ENCODE measurements at places on chromosomes 2 and 18.
A peak's percentile ranks its signal among the peaks of the same experiment; 100 is the strongest.

DNA sequence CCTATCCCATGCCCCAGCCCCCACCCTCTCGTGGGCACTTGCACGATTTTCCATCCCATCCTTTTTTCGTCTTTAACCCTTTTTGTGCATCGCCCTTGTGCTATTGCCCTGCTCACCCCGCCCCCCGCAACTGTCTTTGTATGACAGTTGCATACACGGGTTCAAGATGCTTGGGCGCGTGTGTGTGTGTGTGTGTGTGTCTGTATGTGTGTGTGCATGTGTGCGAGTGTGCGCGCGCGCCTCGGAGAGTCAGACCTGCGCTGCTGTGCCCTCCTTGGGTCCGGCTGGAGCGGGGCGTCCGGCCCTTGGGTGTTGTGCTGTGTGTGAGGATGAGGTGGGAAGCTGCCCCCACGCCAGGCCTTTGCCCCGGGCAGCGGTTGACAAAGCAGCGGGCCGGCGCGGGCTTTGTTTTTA lies 230.7 kb downstream of the HAUS1 start:
- DNase-seq, result no peak

DNA sequence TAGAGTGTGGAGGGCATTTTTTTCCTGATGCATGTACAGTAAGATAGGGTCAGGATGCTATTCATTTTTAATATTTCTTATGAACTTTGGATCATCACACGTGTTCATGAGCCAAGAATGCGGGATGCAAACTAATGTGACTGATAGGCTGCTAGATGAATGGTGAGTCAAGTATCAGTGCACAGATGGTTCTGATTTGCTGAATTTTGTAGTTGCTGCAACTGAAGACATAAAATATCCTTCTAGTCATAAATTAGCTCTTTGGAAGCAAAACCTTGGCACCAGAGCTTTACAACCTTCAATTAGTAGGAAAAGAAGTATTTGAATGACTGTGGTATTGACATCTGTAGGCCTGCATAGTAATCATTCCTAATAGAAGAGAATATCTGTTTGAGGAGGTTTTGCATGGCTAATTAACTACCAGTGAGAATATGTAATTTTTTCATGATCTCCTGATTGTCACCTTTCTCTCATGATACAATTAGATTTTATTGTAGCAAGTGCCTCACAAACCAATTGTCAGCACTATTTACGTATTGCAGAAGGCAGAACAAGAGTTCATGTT lies 94.0 kb downstream of the VRK2 start:
- DNase-seq, result no peak

- DNase-seq, result peak; percentile 27
These were observed 138.1 kb downstream of the INO80D start for GRCh38 chr2:205947621-205948495.

GRCh38 chr2:88537640-88538039 lies 85.1 kb upstream of the FOXI3 start:
- no peak for DNase-seq

DNA sequence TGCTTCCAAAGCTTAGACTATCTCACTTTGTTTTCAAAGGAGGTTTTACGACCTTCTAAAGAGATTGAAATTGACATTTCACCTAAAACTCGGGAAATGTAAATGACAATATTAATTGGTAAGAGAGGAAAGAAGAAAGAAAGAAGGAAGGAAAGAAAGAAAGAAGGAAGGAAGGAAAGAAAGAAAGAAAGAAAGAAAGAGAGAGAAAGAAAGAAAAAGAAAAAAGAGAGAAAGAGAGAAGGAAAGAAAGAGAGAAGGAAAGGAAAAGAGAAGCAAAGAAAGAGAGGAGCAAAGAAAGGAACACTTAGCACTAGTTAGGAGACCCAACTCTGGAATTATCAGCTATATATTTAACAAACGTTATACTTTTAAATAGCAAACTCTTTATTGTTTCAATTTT lies 3.7 kb downstream of the GKN1 start:
- no peak for DNase-seq

- DNase-seq, result no peak
These were observed 54.5 kb upstream of the DAPL1 start for GRCh38 chr2:158740621-158741020.

DNA sequence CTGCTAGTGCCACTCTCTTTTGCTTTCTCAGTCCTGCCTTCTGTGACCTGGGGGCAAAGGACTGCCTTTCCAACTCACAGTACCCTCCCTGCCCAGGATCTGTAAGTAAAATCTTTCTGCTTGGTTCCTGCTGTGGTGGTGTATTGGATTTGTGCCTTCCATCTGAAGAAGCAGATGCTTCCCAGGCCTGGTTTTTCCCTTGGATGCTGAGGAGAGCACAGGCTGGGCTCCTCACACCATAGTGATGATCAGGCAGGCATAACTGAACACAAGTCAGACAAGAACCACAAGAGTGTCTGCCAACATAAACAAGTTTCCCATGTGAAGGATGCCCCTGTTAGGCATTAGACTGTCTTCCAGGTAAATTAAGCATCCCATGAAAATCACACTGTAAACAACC lies 121.3 kb upstream of the NRXN1 start:
- no peak for DNase-seq

DNA sequence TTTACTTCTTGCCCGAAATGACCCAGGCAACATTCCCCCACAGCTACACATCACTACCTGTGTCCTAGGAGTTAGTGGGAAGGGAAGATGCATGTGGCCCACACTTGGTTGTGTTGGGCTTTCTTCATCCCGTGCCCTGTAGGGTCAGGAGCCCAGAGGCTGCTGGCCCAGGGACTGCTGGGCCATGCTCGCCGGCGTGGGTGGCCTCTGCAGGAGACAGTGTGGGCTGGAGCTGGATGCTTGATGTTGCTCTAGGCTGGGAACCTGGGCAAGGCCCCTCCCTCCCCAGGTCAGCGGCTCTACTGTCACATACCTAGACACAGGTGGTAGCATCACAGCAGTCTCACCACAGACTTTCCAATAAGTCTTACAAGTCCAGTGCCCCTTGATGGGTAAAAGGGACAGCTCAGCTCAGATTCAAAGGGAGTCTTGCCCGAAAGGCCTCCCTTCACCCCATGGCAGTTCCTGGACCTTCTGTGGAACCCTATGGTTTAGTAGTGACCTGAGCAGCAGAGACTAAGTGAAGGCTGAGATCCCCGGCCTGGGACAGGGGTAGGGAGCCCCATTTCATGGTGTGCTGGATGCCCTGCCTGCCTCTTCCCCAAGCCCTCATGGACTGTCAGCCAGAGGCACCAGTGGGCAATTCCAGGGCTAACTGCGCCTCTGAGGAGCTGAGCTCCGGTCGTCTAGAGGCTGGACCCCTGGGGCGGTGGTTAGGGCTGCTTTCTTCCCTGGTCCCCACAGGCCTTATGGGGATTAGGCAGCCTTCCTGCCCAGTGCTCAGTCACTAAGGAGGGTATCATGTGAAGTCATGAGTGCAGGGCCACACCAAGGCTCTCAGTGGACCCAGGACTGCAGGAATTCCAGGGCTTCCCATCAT lies 45.4 kb upstream of the FAHD2A start:
- no peak for DNase-seq

DNA sequence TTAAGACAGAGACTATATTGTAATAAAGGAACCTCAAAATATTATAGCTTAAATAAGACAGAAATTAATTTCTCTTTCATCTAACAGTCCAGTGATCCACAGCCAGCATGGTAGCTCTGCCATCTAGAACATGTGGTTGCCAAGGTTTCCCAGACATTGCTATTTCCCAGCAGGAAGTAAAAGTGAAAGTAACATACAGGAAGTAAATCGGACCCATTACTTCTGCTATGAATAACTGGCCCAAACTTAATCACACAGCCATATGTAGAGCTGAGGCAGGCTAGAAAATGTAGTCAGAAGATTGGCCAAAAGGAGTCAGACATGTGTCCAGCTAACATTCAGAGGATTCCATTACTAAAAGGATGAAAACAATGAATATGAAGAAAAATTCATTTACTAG lies 71.0 kb downstream of the NOL4 start:
- DNase-seq, result no peak

- DNase-seq, result no peak
These were observed 108.9 kb upstream of the LGALSL start for GRCh38 chr2:64344999-64345576.

DNA sequence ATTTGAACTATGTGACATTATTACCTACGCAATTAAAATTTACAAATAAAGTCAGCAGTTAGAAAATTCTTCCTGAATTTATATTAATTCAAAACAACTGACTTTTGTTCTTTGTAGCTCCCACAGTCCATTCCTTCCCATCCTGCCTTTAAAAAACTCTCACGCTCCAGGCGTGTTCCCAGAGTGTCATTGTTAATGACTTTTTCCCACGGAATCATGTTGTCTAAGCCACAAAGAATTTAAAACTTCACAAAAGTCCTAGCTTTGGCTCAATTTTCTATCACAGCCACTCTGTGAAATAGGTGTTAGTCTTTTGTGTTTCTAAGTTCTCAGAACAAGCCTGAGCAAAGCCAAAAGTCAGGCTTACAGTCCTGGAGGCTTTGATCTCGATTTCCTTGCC lies 26.5 kb downstream of the SLC1A4 start:
- no peak for DNase-seq

DNA sequence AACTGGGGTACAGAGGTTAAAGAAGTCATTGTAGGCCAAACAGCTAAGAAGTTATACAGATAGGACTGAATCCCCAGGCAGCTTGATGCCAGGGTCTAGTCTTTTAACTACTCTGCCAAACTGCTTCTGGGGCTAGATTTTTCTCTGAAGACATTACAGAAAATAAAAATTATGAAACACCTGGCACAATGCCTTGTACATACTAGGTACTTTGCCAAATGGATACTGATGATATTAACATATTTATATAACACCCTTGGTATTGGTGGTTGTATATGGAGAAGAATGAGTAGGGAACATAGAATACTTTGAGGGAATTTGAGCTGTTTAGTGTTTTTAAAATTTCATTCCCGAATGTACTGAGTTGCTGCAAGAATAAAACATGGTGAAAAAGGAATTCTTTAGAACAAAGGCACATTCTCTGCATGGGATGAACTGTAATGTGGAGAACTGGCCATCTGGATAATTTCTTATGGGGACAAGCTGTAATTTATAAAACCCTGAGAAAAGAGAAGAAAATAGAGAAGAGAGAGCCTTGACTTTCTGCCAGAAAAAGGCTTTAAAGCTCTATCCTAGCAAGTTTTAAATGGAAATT lies 210.9 kb upstream of the TMEM200C start:
- DNase-seq, result no peak

GRCh38 chr2:62045017-62045543 lies 139.6 kb downstream of the COMMD1 start:
- no peak for DNase-seq

DNA sequence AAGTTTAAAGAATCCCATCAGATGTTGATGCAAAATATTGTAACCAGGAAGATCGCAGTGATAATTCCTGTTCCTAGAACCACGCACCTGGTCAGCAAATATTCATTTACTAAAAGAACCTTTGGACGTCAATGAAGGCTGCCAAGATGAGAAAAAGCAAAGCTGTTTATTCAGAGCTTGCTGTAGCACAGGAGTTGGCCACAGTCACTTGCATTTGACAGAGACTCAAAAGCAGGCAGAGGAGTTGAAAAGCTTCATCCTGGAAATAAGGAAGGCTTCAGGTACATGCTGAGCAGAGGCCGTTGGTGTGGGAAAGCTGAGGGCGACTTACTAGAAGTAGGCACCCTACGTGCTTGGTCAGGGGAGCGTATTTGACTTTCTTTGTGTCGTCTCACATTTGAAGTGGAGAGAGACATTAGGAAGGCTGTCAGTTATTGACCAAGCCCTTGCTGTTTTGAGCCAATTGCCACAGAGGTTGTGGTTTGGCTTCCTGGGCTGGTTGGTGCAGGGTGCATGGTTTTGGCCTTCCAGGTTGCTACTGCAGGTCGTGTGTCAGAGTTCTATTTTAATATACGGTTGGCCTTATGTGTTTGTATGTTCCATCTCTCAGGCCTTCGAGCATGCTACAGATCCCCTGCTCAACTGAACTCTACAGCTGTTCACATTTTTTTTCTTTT lies 289.6 kb downstream of the METTL4 start:
- DNase-seq, result no peak

DNA sequence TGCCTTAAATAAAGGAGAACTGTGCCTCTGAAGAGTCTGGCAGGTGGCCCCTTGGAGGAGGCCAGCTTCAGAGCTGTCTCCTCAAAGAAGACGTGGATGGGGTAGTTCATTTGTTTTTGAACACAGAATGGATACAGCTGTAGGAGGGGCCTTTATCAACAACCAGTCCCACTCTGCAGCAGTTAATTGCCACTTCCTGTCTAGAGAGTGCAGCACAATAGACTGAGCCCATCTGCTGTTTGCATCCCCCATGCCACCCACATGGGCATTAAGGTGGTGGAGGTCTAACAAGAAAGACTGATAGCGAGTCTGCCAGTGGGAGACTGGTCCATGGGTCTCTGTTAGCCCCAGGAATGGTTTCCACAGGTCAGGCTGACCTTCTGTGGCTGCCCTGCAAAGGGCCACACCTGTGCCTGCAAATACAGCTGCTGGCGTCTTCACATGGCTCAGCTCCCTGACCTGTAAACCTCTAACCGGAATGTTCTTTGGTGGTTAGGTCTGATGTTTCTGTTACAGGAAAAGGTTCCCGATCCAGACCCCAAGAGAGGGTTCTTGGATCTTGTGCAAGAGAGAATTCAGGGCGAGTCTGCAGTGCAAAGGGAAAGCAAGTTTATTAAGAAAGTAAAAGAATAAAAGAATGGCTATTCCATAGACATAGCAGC lies 153.3 kb upstream of the ITGA6 start:
- DNase-seq, result no peak

GRCh38 chr18:35682281-35682867 lies 100.8 kb downstream of the GALNT1 start:
- no peak for DNase-seq

GRCh38 chr18:79868168-79868784 lies 70.5 kb downstream of the KCNG2 start:
- DNase-seq, result no peak

DNA sequence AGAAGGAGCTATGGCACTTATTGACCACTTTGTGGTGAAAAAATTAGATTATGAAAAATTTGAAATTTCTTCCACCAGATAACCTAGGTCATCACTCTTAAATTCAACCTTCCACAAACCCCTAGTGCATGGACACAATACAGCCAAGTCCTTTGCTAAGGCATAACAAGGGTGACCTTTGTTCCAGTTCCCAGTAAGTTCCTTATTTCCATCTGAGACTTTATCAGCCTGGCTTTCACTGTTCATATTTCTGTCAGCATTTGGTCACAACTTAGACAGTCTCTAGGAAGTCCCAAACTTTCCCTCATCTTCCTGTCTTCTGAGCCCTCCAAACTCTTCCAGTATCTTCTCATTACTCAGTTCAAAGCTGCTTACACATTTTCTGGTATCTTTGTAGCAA lies 132.5 kb downstream of the TRABD2A start:
- no peak for DNase-seq

DNA sequence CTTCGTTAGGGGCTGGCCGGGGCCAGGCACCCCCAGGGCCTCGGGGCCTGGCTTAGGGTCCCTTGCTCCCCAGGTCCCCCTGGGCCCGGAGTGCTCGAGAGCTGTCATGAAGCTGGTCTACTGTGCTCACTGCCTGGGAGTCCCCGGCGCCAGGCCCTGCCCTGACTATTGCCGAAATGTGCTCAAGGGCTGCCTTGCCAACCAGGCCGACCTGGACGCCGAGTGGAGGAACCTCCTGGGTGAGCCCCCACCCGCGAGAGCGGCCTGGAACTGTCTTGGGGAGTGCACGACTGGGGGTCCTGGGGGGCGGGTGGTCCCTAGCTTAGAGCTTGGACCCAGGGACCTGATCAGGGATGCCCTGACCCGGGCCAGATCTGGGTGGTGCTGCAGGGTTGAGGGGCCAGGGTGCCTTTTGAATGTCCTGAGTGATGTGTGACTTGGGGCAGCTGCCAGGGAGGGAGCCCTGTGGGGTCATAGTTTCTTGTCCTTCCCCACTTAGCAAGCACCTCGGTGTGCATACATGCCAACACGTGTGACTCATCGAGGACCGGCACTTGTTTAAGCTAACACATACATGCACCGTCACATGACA lies 27.9 kb downstream of the GPC1 start:
- no peak for DNase-seq
